Omental fat pad (tissue), 4 donors: ENCODE measurements at places on chromosomes 1 and 21. TPM values are rescaled to one million over a fixed set of nuclear protein-coding genes. Genes with fewer than 3 reads are reported as not detected.

- DNase-seq = no peak
Measured at GRCh38 chr1:54564312-54565112, 16.5 kb downstream of the ACOT11 start.

DNA sequence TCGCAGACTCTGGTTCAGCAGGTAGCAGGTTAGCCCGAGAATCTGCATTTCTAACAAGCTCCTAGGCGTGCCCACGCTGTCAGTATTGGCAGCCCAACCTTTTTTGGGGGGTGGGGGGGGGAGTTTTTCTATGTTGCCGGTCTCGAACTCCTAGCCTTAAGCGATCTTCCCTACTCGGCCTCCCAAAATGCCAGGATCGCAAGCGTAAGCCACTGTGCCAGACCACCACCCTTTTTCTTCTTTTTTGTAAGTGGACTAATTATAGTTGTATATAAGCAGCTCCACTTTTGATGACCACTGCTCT is 480 bp upstream of the MIS18A start:
- DNase-seq = no peak

DNA sequence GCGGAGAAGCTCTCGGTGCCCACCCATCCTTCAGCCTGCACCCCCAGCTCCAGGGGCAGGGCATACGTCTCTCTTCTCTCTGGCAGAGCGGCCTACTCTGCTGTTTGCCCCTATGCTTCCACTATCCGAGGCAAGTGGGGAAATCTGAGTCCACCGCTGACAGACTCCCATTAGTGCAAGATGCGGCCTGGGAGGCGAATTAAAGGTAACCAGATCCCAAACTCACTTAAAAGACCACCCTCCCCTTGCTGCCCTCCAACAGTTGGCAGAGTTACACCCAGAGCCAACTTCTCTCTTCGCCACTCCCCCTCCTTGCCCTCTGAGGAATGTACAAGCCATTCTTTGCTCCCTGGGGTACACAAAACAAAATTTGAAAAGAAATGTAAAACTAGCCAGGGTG is 6.4 kb downstream of the FOXD3 start:
- no peak for DNase-seq

GRCh38 chr1:87179851-87180519 is 148.7 kb upstream of the LMO4 start:
- DNase-seq = no peak

DNA sequence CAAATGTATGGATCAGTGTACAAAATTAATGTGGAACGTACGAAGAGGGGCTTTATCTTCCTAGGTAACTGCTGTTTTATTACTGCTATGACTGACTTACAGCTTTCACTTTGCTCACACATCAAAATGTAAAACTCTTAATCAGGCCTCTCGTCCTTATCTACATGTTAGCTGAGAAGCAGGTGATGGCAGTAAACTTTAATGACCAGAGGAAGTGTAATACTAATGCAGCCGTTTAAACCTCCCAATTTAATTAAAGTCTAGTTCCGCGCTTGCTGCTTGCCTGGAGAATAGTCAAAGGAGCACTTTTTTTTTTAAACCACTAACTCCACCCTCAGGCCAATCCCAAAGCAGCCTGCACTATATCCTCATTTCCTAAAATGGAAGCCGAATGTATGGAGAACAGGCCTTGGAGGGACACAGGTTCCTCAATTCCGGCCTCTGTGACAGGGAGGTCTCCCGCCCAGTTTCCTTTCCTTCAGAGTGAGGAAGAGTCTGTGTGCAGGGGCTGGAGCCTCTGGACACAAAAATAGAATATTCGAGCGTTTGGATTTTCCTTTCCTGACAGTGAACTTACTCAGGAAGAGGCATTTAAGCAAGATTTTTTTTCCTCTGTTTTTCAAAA is 36.7 kb upstream of the RASAL2 start:
- DNase-seq = no peak

Gene MMEL1
- 2.4 TPM for total RNA-seq

Gene TNNT2
- not detected for total RNA-seq

Gene FCAMR
- not detected for total RNA-seq

Gene TMEM61
- not detected for total RNA-seq
